ENCODE measurements at places on chromosomes 3 and 15. TPM values are rescaled to one million over a fixed set of nuclear protein-coding genes. Genes with fewer than 3 reads are reported as not detected.
A peak's percentile ranks its signal among the peaks of the same experiment; 100 is the strongest.

- DNase-seq, result no peak
Measured at GRCh38 chr15:53693729-53694475, 65.6 kb downstream of the WDR72 start.

DNA sequence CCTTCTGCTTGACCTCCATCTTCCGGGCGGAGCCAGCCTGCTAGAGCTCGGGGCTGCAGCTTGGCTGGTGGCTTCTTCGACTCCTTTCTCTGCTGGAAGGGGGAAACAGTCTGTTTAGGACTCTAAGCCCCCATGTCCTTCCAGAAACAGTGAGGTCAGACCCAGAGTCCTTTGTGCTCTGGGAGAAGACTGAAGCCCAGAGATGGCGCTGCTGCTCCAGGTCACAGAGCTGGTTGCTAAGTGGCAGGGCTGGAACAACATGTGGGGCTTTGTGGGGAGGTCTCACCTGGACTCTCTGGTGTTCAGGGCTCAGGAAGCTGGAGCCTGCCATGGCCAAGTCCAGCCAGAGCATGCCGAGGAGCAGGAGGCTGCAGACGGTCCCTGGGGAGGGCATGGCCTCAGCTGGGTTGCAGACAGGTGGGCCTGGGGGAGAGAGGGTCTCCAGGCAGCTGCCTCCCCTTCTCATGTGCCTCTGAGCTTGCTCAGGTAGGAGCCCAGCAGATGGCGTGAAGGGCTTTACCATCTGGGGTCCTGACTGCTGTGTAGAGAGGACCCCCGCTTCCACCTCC lies 2.9 kb downstream of the GHRL start:
- no peak for DNase-seq

GRCh38 chr3:195099951-195100785 lies 170.8 kb downstream of the XXYLT1 start:
- DNase-seq, result no peak

GRCh38 chr3:147843331-147843730 lies 434.2 kb downstream of the ZIC1 start:
- DNase-seq, result no peak

DNA sequence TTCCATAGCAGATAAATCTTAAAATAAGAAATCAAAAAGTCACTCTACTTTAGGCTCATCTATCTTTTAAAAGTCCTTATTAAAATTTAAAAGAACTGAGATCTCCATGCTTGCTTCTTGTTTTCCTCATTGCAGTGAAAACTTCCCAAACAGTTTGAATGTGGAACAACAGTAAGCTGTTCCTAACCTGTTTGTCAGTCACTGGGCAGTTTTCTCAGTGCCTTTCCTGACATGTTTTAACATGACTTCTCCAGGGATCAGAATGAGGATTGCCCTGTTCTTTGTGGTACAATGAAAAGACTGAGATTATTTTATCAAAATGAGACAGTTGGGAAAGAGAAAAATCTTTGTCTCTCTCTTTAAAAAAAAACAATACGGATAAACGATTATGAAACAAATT lies 774 bp downstream of the GPR87 start:
- DNase-seq, result no peak

DNA sequence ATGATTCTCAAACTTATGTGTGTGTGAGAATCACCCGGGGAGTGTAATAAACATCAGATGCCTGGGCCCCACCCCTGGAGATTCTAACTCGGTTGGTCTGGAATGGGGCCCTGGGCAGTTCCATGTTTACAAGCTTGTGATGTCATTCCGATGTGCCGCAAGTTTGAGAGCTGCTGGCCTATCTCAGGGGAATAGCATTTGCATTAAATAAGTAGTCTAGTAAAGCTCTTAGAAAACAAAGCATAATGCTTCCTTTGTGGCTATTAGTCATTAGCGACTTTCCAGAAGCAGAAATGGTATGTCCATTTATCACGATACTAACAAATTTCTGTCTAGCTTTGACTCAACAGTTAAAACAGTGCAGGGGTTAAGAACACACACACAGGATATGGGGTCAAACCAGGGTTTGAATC lies 20.9 kb downstream of the PGBD4 start:
- peak; percentile 72 for DNase-seq

- no peak for DNase-seq
Measured at GRCh38 chr3:122305818-122306621, 19.0 kb upstream of the CSTA start.

DNA sequence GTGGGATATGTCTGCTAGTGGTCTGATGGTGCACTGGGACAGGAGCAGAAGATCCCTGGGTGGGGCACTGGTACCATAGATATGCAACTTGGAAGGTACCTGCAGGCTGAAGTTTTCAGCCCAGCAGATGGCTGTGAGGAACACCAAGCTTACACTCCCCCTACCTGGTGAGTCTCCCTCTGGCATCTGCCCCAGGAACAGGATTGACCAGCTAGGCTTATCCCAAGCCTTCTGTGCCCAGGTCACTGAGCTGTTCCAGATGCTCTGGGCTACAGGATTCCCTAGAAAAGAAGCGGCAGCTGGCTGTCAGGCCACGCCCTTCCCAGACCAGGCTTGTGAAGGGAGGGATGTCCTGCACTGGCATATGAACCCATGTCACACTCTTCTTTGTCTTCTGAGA lies 1130.0 kb downstream of the NAALADL2 start:
- DNase-seq, result no peak

DNA sequence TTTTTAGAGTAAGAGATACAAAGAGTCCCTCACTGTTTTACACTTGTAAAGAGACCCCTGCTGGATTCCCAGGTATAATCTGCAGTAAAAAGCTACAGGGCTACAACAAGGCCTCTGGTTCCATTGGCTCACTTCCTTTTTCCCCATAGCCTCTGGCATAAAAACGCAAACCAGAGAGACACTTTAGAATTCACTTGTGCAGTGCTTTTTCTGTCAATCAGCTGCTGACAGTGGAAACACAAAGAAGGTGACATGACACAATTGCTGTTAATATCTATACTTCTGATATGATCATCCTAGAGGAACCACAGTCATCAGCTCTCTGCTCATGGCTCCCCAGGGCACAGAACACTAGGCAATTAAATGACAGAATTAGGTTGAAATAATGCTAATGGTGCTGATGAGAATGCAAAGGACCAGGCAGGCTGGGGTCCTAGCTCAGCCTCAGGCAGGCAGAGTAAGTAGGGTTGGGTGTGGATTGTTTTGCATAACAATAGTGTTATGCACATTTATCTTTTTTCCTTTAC lies 667.9 kb upstream of the CFAP20DC start:
- no peak for DNase-seq

DNA sequence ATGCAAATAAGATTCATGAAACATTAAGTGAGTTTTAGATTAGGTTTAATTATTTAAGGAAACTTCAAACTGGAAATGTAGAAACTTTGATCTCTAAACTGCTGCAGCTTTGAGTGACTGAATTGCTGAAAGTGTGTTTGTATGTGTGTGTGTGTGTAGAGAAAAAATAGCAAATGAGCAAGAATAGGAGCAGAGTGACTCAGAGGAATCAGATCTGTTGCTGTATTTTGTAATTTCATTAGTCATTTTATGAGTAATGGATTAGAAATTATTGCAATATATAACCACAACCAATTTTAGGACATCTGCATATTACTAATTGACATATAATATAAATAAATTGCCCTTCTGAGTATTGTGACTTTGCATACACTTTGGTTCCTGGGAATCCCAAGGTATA lies 52.8 kb upstream of the SLC9A9 start:
- no peak for DNase-seq

DNA sequence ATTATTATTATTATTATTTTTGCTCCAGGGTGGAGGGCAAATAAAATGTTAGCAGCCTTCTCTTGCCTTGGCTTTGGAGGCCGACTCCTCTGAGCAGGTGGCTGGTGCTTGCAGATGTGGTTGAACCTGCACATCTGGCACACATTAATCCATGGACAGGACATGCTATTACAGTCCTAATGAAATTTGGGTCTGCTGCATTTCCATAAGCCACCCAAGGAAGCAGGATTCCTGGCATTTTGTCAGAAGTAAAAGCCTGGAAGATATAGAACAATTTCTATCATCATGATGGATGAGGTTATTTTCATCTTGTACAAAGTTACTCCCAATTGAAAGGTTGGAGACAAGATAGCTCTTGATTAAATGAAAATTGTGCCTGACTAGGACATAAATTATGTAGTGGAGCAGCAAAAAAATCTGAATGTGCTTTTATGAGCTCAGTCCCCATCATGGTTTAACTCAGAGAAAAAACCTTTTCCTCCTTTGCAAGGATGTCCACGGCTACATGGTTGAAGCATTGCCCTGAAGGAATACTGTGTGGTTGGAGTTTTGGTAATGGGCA lies 130.9 kb upstream of the RGMA start:
- no peak for DNase-seq

DNA sequence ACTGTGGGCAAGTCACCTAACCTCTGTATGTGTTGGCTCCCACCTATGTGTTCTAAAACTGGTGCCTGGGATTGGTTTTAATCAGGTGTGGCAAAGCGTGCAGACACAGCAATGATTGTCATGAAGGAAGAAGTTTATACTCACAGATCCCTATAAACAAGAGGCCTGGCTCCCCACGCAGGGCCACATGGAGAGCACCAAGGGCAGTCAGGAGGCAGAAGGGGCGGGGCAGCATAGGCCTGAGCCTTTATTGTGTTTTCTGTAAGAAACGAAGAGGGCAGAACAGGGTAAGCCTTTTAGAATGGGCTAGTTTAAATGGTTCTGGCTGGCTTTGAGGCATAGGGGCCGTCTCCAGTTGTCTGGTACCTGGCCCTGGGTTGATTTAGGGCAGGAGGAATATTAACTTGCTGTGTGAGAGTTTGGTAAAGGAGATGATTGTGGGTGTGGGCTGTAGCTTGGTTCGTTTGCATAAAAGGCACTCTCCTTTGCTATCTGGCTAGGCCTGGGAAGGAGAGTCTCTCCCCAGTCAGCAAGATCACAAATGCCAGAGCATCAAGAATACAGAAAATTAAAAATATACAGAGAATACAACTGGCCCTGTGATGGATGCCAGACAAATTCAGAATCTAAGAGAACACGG lies 2.2 kb upstream of the FBXW12 start:
- no peak for DNase-seq

- no peak for DNase-seq
Measured at GRCh38 chr3:31010491-31010890, 116.0 kb upstream of the GADL1 start.

GRCh38 chr3:47225310-47225906 lies 57.2 kb downstream of the KIF9 start:
- no peak for DNase-seq

DNA sequence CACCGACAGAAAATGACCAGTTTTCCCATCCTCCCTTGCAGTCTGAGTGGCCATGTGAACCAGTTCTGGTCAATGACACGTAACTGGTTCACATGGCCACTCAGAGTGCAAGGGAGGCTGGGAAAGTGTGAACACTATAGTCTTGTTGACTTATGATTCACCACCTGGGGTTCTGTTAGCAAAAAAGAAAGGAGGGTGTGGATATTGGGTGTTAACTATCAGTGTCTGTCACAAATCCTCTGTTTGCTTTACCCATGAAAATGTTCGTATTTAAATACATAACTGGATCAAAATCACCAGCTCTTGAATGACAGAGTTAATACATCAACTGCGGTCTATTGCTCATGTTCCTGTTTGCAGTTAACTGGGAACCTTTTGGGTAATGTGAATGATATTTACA lies 92.3 kb downstream of the ADAMTSL3 start:
- no peak for DNase-seq

DNA sequence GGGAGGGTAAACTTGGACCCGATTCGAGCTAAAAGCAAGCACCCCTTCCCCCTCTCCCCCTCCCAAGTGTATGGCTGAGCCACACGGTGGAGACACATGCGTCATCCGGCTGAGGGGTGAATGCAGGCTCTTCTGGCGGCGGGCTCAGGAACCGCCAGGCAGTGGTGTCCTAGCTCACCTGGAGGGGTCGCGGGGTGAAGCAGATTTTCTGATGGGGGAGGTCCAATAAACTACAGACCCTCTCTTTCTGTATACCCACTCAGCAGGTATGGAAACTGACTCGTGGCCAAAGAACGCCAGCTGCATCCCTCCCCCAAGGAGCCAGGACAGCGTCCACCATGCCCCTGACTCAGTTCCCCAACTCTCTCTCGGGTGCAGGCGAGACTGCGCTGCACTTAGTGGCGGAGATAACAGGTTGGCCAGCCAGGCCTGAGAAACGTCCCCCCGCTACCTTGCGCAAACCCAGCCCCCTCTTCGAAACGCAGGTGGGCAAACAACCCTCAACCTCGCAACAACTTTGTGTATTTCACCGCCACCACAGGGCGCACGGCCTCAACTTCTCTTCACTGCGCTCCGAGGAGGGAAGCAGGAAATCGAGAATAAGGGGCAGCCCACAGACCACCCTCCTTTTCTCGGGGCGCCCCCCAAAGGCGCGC lies 1.3 kb downstream of the MAGI1 start:
- peak; percentile 40 for DNase-seq

- DNase-seq, result peak; percentile 13
Measured at GRCh38 chr3:141255846-141256261, 24.2 kb downstream of the PXYLP1 start.

- no peak for DNase-seq
Measured at GRCh38 chr15:61420546-61420945, 191.4 kb upstream of the RORA start.

DNA sequence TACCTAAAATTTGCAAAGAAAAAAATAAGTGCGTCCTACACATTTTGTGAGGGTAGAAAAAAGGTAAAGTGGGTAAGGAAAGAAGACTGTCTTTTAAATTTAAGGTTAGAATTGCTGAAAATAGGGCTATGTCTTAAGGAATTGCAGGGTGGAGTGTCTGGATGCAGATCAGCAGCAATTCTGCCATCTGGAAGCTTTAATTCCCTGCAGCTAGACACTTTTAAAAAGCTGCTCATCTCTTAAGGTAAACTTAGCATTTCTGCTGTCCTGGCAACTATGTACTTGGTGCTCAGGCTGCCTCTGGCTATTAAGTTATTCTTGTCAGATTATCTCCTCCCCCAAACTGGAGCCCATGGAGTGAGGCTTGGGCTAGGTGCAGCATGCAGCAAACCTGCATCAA lies 420.2 kb downstream of the SI start:
- no peak for DNase-seq

GRCh38 chr3:119637679-119638477 lies 22.5 kb downstream of the POPDC2 start:
- DNase-seq, result peak; percentile 86

DNA sequence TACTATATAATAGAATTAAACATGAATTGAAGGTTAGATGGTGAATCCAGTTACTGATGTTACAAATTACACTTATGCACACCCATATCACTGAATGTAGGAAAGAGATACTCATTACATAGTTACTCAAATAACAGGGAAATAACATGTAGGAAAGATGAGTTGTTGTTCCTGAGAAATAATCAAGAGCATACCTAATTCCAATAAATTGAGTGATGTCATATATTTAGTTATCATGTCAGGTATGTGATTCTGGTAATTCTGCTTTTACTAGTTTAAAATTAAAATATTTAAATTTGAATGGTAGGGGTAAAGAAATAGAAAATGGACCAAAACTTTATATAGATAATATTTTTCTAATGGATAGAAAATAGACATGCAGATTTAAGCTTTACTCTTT lies 102.6 kb upstream of the MYZAP start:
- DNase-seq, result no peak

The PLSCR2 gene
- 0.13 TPM for total RNA-seq

The SLC12A1 gene
- not detected for total RNA-seq

The KLHL18 gene
- 23.1 TPM for total RNA-seq

The MESP2 gene
- not detected for total RNA-seq

The PLA2G4D gene
- not detected for total RNA-seq

The GP5 gene
- total RNA-seq, result 0.13 TPM

The P2RY12 gene
- total RNA-seq, result not detected

The ST3GAL6 gene
- 7.2 TPM for total RNA-seq
